ENCODE measurements at places on chromosomes 13 and 19. TPM values are rescaled to one million over a fixed set of nuclear protein-coding genes. Genes with fewer than 3 reads are reported as not detected.

The HSH2D gene
- 3.2 TPM for polyA plus RNA-seq

The SIGLEC9 gene
- polyA plus RNA-seq = not detected

The IGSF23 gene
- not detected for polyA plus RNA-seq

The POSTN gene
- polyA plus RNA-seq = 8.3 TPM

The EBI3 gene
- 0.08 TPM for polyA plus RNA-seq

The PDE4C gene
- polyA plus RNA-seq = not detected

The CLEC4M gene
- not detected for polyA plus RNA-seq

DNA sequence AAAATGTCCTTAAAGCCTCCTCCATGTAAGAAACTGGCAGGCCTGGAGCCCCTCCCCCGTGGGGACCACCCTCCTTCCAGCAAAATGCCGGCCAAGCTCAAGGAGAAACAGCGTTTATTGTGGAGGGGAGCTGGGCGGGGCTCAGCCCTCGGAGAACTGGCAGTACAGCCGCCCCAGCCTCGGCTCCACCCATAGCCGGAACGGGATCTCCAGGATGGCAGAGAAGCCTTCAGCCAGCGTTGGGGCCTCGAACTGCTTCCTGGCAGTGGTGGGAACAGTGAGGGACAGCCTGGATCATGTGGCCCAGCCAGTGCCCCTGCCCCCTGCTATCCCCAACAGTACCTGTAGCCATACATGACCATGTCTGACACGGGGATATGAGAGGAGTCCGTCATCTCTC, 6.3 kb downstream of the PNKP start:
- DNase-seq = no peak

DNA sequence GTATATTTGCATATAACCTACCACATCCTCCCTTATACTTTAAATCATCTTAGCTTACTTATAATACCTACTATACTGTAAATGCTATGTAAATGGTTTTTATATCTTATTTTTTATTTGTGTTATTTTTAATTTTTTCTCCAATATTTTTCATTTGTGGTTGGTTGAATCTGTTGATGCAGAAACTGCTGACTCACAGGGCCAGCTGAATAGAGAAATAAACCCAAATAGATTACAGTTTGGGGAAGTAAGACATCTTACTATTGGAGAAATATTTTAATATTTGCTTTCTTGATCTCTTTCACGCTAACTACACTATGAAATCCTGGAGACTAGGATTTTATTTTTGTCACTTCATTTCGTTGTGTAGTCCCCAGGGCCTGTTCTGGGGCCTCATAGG, 7.1 kb downstream of the SMAD9 start:
- no peak for DNase-seq

GRCh38 chr19:43524922-43525835, 1.8 kb downstream of the ETHE1 start:
- peak; percentile 60 for DNase-seq

DNA sequence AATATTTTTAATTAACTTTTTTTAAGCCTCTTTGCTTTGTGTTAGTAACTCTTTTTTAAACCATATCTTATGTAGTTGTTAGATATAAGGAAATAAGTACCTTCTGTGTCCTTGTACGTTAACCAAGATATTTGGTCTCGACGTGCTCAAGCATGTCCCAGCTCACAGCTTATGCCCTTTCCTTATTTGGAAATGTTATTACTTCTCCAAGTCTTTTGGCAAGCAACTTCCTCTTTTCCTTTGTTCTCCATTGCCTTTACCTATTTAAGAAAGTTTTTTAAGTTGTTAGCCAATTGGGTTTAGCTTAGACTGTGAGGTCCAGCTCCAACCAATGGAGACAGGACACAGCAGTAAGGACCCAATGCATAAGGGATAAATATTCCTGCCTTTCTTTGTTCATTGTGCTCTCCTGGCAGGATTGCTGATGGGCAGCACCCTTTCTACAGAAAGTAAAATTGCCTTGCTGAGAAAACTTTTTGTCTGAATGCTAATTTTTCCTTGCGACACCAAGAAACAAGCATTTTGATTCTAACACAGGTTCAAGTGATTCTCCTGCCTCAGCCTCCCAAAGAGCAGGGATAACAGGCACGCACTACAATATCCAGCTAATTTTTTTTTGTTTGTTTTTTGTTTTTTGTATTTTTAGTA, 5.2 kb downstream of the DKKL1 start:
- DNase-seq = peak; percentile 29

DNA sequence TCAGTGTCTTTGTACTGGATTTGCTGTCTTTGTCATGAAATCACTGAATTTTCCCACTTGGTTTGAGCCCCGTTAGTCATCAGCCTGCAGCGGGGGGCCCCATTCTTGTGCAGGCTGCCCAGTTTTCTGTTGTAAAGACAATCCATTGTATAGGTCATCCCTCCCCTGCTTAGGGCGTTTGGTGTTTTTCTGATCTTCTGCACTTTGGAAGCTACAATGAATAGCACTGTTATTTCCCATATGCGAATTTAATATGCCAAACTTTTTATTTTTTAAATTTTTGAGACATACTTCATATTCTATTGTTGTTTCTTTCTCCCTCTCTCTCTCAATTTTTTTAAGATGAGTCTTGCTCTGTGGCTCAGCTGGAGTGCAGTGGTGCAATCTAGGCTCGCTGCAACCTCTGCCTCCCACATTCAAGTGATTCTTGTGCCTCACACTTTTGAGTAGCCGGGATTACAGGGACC, 9.0 kb downstream of the SLC27A1 start:
- no peak for DNase-seq

- peak; percentile 81 for DNase-seq
Observed at GRCh38 chr19:17107546-17108452, 32.2 kb downstream of the MYO9B start.

GRCh38 chr13:34290661-34291060, 472.7 kb downstream of the RFC3 start:
- DNase-seq = no peak

- DNase-seq = no peak
Observed at GRCh38 chr19:30810726-30811125, 438.5 kb downstream of the ZNF536 start.

DNA sequence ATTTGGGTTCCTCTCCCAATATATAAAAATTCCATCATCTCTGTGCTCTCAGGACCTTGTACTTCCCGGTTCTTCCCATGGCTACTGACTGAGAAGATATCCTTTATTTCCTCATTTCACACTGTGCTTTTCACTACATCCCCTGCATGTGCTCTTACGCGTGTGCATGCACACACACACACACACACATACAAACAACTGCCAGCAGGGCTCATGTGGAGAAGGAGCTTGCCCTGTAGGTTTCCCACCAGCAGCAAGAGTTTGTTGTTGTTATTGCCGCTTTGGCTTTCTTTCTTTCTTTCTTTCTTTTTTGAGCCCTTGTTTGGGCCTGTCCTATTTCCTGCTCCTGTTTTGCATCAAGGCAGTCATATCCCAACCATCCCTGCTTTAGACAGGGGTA, 43.6 kb downstream of the TEX26 start:
- DNase-seq = no peak

DNA sequence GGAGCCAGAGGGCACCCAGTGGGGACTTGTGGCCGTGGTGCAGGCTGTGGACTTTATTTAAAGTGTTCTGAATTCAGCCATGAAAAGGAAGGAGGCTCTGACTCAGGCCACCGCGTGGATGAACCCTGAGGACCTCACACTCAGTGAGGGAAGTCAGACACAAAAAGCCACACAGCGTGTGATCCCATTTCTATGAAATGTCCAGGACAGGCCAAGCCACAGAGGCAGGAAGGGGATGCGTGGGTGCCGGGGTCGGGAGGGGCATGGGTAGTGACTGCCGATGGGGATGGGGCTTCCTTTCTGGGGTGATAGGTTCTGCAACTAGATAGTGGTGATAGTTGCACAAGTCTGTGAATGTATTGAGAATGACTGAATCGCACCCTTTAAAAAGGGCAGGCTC, 8.7 kb upstream of the ZBTB7A start:
- no peak for DNase-seq

DNA sequence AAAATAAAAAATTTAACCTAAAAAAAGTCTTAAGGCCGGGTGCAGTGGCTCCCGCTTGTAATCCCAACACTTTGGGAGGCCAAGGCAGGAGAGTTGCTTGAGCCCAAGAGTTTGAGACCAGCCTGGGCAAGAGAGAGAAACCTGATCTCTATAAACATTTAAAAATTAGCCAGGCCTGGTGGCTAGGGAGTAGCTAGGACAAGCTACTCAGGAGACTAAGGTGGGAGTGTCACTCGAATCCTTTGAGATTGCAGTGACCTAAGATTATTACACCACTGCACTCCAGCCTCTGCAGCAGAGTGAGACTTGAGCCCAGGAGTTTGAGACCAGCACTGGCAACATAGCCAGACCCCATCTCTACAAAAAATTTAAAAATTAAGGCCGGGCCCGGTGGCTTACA, 1.1 kb downstream of the CCDC97 start:
- DNase-seq = no peak
